NCI-H1930 (cell line): ENCODE measurements at places on chromosomes 11 and 22.

DNA sequence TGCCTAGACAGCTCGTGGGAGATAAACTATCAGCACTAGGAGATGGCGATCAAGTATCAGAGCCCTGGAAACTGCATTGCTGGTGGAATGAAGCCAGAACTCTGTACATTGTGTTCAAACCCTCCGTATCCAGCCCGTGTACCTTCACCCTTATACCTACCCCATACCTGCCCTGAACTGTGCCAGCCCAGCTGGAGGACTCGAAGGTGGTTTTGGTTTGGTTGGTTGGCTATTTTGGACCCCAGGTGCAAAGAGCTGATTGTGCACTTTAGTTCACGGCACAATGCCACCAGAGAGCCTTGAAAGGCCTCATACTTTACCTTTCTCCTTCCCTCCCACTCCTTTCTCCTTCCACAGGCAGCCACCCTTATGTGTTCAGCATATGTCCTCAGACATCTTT lies 16.0 kb downstream of the FAM83F start:
- DNase-seq, result no peak

DNA sequence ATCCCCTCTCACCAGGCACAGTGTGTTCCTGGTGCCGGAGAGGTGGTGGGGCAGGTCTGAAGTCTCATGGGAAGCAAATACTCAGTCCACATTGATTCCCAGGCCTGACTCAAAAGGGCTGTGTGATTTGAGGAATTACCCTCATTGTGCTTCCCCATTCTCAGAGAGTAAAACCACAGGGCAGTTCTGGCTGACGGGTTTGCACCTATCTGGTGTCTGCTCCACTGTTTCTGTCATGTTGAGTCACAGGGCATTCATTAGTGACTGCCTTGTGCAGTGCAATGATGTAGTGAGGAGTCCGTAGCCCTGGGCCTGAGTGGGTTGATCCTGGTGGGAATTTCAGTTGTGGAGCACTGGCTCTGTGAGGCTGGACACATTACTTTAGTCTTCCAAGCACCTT lies 85.2 kb upstream of the ARHGAP20 start:
- DNase-seq, result no peak

DNA sequence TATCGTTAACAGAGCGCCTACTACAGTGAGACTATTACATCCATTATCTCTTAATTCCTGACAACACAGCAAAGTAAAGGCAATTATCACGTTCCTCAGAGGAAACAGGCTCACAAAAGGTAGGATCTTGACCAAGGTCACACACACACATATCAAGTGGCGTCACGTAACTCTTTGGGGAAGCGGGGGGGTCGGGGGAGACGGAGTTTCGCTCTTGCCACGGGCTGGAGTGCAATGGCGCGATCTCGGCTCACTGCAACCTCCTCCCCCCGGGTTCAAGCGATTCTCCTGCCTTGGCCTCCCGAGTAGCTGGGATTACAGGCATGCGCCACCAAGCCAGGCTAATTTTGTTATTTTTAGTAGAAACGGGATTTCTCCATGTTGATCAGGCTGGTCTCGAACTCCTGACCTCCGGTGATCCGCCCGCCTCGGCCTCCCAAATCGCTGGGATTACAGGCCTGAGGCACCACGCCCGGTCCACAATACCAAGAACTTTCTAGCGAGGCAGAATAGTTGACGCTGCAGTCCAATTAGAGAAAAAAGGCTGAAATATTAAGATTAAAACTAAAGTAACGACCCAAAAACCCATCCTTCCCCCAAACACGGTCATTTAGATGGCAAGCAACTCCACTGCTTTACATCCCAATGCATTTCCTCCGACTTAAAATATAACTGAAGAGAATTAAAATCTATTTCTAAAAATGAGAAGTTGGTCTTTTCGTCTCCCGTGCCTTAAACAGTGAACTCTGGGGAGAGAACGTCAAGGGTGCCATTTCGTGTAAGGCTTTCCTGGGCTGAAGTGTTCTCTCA lies 1.2 kb downstream of the DDX17 start:
- no peak for DNase-seq

- DNase-seq, result peak; percentile 91
Measured at GRCh38 chr22:50139843-50140415, 30.6 kb upstream of the PANX2 start.

DNA sequence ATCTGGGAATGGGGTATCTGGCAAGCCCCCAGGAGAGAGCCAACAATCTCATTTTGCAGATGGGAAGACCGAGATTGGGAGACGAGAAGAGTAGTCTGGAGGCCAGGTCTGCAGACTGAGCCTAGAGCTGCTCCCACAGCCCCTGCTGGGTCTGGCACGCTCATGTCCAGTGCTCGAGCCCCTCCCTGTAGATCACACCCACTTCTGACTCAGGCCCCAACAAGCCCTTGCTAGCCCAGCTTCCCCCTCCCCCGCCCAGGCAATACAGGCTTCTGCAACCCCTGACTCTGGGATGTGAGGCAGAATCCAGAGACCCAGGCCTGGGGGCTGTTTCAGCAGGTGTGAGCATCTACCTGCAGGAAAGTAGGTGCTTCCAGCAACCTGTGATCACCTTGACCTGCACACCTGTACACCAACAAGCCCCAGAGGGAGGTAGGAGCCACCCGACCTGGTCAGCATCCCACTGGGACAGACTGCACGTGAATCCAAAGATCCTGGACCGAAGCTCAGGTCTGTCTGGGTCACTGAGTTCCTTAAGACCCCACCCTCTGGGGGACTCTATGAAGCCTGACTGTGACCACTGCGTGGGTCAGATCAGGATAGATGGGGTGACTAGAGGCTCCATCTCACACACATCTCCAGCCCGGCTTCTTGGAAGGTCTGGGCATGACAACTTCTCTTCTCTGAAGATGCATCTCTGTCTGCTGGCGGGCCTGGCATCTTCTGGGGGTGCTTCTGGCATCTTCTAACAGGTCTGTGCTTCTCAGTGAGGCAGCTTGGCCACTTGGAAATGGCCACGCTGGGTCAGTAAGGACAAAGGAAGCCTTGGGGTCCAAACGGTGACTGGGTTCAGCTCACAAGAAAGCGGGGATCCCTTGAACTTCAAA lies 29.3 kb downstream of the LINC01488 start:
- no peak for DNase-seq

DNA sequence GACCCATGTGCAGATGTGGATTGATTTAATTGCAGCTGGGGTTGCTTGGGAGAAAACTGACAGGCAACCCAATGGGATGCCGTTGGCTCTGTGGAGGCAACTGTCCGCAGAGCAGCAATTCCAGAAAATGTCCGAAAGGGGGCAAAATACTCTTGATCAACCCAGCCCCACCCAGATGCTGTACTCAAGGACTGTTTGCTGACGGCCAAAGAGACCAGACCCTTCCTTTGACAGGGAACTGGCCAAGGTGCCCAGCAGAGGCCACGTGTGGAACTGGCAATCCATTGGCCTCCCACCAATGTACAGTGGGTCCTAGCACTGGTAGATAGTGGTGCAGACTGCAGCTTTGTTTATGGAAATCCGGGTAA lies 29.7 kb upstream of the KCNA4 start:
- no peak for DNase-seq

DNA sequence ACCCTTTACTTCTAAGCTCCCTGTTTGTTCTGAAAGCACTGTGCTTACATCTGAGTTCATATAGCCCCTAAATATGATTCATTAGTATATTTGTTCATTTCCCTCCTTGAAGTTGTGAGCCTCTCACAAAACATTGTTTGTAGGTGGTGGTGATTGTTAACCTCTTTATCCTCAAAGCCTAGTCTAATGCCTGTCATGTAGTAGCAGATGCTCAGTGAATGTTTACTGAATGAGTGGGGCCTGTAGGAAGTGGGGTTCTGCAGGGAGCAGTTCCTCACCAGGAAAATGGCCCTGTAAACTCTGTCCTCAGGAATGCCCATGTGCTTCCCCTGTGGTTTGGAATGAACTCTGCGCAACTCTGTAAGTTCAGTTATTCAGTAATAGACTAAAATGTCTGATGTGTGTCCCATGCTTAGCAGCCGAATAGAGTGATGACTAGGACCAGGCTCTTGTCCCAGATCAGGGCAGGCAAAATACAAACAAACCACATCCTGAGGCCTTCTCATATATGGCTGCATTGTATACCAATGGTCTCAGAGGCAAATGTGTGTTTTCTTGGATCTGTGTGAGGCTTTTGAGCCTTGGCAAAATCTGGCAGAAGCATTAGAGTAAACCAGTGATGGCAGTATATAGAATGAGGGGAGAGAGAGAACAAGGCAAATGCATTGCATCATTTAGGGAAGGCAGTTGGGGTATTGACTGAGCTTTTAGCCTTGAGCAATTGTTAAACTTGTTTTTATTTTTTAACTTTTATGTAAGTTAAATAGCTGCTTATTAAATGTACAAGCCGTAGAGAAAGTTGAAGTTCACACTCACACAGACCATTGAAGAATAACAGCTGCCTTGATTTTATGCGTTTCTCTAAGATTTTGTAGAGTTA lies 91.4 kb upstream of the BIRC3 start:
- DNase-seq, result no peak

DNA sequence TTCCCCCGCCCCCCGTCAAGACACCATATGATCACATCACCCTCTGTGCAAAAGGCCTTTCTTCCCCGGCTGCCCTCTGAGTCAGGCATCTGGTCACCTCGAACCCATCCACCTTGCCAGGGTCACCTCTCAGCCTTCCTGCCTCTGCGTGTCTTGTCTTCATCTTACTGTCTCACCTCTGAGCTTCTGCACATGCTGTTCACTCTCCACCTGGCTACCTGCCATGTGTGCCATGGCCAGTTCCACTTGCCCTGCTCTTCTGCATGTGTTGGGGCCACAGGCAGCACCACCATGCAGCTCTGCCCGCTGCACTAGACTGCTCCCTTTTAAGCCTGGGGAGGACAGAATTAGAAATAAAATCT lies 9.8 kb downstream of the ZNF74 start:
- no peak for DNase-seq

GRCh38 chr11:119473901-119474681 lies 51.1 kb upstream of the THY1 start:
- no peak for DNase-seq

GRCh38 chr11:119599864-119600541 lies 129.0 kb downstream of the NECTIN1 start:
- no peak for DNase-seq

DNA sequence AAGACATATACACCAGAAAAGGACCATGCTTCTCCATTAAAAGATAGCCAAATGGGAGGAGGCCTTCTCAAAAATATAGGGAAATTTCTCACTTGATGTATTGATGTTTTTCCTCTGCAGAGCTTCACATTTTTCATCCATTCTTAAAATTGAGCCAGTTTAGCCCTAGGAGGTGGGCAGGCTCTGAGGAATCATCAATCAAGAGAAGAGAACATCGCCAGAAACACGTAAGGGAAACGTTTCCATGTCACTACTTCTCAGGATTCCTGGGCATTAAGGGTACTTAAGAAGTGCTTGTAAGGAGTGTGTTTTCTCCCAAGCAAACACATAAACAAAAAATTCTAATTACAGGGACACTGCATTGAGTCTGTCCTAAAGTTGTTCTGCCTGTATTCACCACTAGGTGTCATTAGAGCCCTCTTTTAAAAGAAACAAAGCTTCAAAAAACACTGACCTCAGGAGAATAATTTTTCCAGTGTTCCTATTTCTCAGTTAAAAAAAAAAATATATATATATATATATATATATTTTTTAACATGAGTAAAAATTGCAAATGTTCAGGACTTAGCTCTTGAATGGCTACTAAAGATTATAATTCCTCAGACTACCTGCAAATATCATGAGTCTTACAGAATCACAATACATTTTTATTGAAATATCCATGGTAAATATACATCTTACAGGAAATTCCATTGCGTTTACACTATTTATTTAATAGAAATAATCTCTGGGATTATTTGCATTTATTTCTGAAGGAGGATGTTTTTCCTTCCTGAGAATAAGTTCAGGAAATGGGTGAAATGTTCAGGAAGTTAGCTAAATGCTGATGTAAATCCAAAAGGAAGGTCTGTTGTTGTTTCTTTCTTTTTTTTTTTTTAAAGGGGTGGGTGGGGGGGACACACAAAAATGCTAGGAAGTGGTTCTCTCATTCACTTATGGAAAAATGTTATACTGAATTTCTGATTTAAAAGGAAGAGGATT lies 16.0 kb downstream of the FZD4 start:
- DNase-seq, result peak; percentile 2

DNA sequence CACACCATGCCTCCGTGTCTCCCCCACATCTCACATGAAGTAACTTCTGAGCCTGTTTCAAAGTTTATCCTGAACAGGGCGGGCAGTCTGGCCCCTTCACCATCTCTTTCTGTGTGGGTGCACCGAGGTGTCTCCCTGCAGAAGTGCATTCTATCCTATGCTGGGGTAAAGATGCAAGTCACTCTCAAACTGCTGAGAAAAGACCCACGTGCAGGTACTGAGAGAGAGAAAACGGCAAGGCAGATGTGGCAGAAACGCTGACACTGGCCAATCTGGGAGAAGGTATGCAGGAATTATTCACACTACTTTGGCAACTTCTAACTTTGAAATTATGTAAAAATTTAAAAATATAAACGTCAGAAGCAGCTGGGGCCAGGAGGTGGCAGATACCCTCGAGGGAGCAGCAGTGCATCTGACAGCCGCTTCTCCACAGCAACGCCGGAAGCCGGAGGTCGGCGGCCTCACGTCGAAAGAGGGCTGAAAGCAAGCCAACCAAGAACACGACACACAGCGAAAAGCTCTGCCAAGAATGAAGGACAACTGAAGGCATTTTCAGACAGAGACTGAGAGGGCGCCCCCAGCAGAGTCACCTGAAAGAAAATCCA lies 34.2 kb upstream of the MOB2 start:
- DNase-seq, result no peak

DNA sequence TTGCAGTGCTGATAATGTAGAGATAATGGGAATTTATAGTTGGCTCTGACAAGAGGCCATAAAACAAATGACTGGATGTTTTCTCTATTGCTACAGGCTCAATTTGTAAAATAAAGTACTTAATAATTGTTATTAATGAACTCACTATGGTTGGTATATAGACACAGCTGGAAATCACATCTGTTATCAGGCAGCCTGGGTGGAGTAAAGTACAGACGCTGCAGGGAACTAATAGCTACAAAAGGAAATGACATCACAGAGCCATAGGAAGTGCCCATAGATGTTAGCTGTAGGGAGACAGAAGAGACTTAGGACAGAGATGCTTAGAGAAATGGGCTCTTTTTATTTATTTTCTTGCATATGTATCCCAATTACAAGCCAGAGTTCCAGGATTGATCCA lies 81.0 kb upstream of the SNX19 start:
- DNase-seq, result no peak

DNA sequence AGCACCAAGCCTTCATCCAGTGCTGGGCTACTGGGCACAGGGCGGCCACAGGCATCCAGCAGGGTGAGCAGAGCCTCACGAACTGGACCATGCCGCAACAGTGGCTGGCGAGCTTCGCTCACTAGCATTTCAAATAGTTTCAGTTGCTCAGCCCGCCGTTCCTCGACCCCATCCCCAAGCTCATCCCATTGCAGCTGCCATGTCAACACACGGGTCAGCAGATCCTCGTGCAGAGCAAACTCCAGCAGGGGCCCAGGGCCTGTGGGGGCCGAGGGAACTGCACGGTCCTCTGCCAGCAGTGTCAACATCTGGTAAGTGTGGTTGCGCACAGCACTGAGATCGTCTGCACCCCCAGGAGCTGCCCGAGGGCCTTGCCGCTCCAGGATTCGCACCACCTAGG lies 10.6 kb downstream of the FHIP1B start:
- DNase-seq, result no peak
